ENCODE measurements at places on chromosomes 3 and 15. TPM values are rescaled to one million over a fixed set of nuclear protein-coding genes. Genes with fewer than 3 reads are reported as not detected.

Gene TGM4
- not detected for total RNA-seq

DNA sequence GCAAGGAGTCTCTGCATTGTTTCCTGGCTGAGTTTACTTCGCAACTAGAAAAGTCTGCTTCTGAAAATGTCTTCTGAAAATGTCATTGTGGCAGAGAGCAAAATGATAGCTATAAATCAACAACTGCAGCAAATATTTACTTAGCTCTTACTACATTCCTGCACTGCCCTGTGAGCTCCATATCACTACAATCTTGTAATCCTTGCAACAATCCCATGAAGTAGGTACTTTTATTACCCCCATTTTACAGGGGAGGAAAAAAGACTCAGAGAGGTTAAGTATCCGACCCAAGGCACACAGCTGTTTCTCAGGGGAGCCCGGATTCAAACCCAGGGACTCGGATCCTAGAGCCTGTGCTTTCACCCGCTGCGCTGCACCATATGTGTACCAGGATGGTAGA, 34.2 kb upstream of the SPTBN5 start:
- DNase-seq = no peak
- H3K4me1 ChIP-seq = peaks cover 41% of the 10 kb centered on the region

DNA sequence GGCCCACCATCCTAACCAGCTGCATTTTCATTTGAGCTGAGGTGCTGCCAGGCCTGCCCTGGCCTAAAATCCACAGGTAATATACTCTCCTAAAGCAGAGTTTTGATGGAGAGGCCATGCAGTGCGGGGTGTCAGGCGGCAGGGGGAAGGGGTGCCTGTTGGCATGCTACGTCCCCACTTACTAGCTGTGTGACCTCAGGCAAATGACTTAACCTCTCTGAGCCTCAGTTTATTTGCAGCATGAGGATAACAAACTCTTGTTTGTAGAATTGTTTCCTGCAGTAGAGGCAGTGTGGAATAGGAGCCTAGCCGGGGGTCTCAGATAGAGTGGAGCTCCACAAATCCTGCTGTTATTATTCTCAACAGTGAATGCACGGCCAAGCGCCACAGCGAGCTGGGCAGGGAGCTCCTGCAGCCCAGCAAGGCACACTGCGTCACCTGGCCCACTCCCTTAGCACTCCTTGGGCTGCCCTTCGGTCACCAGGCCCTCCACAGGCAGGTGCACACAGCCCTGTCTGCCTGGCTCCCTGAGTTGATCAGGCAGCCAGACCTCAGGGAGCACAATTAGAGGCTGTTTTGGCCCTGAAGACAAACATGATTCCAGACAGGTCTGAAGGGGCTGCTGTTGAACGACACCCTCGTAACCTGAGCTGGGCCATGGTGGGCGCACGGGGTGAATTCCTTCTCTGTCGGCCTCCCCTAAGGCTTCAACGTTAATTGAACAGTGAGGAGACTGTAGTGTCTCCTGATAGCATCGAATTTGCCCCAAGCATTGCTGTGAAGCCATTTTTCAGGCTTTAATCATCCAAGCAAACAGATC, 248.8 kb upstream of the LYSMD4 start:
- H3K4me1 ChIP-seq = no peaks in the 10 kb centered on the region
- no peaks in the 10 kb centered on the region for H3K36me3 ChIP-seq
- H3K27ac ChIP-seq = no peak overlapping the region
- H3K27me3 ChIP-seq = no peaks in the 10 kb centered on the region

- H3K27me3 ChIP-seq = no peaks in the 10 kb centered on the region
- H3K27ac ChIP-seq = no peak overlapping the region
- H3K36me3 ChIP-seq = no peaks in the 10 kb centered on the region
- DNase-seq = no peak
- no peak overlapping the region for H3K4me3 ChIP-seq
Measured at GRCh38 chr3:155019575-155019974, 60.5 kb upstream of the MME start.

Gene LRRN1
- 12.6 TPM for total RNA-seq

DNA sequence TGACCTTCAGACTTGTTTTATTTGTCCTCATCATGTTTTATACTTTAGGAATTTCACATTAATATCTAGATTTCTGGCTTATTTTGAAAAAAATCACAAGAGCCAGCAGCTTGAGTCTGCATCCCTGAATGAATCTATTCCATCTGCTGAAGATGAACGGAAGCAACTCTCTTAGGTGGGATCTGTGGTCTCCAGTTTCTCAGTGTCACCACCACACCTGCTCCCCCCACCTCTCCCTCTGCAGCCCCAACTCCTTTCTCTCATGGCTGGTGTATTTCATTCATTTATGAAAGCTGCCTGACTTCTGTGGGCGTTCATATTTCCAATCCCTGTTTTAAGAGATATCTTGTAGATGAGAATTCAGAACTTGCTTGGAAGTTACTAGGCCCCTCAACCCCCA, 102.1 kb upstream of the AGBL1 start:
- no peak overlapping the region for H3K4me3 ChIP-seq
- peaks cover 25% of the 10 kb centered on the region for H3K4me1 ChIP-seq
- no peak overlapping the region for H3K27ac ChIP-seq
- no peaks in the 10 kb centered on the region for H3K36me3 ChIP-seq
- no peak for DNase-seq

DNA sequence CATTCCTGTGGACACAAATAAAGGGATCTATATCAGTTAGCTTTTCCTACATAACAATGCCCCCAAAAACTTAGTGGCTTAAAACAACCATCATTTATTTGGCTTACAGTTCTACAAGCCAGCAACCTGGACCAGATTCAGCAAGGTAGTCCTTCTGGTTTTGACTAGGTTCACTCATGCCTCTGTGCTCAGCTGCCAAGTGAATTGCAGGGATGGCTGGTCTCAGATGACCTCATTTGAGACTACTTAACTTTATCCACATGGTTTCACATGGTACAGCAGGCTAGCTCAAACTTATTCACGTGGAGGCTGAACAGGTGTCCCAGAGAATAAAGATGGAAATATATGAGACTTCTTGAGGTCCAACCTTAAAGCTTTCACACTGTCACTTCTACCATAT, 119.3 kb upstream of the BFSP2 start:
- no peak for DNase-seq
- H3K4me3 ChIP-seq = no peak overlapping the region
- H3K27ac ChIP-seq = no peak overlapping the region
- H3K36me3 ChIP-seq = no peaks in the 10 kb centered on the region

DNA sequence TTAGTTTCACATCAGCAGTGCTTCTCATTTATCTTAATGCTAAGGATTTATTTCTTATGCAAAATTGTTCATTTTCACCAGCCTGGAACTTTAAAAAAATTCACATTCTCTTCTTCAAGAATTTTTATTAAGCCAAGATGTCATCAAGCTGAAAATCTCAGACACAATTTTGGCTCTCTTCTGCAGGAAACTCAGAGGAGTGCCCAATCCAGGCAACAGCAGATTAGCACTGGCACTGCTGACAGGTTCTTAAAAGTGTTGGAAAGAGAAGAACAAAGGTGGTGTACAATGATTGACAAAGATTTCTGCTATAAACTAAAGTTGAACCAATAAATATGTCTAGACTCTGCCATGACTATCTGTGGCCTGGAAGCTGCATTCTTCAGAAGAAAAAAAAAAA, 479.5 kb downstream of the FHIT start:
- H3K4me3 ChIP-seq = no peak overlapping the region
- H3K27ac ChIP-seq = no peak overlapping the region
- H3K4me1 ChIP-seq = no peaks in the 10 kb centered on the region
- no peak for DNase-seq
- H3K27me3 ChIP-seq = no peaks in the 10 kb centered on the region

Gene SLC24A5
- not detected for total RNA-seq

Gene SLC9C1
- total RNA-seq = 0.32 TPM

All from psoas muscle (tissue), 8 donors.